ENCODE measurements at places on chromosomes 12 and 14.

DNA sequence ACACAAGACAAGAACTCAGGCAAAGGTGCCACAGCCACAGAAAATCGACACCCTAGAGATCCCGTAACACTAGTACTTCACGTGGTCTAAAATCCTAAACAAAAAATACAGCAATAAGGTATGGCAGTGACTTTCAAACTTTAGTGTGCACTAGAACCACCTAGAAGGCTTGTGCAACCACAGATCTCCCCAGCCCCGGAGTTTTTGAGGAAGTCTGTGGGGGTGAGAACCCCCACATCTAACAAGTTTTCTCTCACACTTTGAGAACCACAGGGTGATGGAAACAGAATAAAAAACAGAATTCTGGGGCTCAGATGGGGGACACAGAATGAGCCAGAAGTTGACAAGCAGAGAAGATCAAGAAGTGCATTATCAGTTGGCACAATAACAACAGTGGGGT, 254.0 kb downstream of the ANO6 start:
- no peak for DNase-seq

- no peak for DNase-seq
Measured at GRCh38 chr12:93847517-93848474, 170.6 kb downstream of the CRADD start.

- no peak for DNase-seq
Measured at GRCh38 chr14:103555559-103556337, 6.7 kb downstream of the BAG5 start.

- DNase-seq, result no peak
Measured at GRCh38 chr12:129900306-129900705, 3.5 kb downstream of the TMEM132D start.

- DNase-seq, result no peak
Measured at GRCh38 chr14:97097296-97097695, 300.1 kb downstream of the VRK1 start.

GRCh38 chr12:122072031-122072970, 6.3 kb upstream of the MLXIP start:
- DNase-seq, result peak; percentile 26

- peak; percentile 79 for DNase-seq
Measured at GRCh38 chr14:66359500-66359899, 126.7 kb upstream of the CCDC196 start.

DNA sequence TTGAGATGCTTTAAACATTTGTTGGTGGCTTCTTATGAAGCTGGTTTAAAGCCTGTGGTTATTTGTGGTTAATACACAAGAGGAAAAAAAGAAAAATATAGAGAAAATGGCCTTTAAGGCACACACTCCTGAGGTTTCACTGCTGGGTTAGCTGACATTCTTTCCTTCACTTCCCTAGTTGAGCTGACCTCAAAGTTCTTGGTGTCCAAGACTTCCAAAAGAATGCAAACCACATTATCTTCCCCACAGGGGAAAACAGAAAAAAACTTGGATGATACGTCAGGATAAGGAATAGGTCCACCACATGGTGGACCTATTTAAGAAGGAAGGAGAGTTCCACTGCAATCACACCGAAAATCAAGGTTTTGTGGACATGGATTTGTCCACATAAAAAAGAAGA, 94.3 kb downstream of the SLC25A21 start:
- no peak for DNase-seq

DNA sequence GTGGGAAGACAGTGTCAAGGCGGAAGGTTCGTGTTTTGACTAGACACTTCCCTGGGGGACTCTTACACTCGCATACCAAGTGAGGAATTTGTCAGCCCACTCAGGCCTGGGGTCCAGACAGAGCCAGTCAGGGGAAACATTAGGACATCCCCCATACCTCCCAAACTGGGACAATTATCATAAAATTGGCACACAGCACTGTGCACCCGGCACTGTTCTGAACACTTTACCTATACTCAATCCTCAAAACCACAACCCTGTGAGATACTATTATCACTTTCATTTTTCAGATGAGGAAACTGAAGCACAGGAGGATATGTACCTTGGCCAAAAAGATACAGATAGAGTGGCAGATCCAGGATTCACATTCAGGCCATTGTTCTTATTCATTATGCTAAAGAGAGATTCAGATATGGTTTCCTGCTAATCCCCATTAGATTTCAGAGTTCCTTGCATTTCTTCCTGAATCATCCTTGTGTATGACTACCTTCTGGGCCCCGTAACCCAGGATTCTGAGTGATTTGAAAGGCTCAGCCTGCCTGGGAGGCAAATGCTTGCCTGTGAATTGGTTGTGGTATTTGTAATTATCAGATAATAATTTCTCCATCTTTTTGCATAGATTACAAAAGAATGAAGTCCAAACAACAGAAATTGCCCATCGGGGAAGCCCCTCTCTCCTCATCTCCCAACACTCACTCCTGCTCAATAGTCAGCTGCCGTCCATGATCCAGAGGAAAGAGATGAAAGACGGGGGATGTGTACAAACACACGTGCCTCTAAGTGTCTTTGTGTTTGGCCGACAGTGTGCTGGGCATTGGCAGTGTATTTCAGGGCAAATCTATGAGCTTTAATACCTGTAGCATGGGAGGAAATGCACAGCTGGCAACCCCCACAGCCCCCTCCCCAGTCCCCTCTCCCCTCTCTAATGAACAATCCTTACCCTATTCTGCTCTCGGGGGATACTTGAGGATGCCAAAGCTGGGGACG, 4.6 kb downstream of the TAC3 start:
- DNase-seq, result no peak

GRCh38 chr12:20455001-20455706, 86.8 kb downstream of the PDE3A start:
- no peak for DNase-seq

DNA sequence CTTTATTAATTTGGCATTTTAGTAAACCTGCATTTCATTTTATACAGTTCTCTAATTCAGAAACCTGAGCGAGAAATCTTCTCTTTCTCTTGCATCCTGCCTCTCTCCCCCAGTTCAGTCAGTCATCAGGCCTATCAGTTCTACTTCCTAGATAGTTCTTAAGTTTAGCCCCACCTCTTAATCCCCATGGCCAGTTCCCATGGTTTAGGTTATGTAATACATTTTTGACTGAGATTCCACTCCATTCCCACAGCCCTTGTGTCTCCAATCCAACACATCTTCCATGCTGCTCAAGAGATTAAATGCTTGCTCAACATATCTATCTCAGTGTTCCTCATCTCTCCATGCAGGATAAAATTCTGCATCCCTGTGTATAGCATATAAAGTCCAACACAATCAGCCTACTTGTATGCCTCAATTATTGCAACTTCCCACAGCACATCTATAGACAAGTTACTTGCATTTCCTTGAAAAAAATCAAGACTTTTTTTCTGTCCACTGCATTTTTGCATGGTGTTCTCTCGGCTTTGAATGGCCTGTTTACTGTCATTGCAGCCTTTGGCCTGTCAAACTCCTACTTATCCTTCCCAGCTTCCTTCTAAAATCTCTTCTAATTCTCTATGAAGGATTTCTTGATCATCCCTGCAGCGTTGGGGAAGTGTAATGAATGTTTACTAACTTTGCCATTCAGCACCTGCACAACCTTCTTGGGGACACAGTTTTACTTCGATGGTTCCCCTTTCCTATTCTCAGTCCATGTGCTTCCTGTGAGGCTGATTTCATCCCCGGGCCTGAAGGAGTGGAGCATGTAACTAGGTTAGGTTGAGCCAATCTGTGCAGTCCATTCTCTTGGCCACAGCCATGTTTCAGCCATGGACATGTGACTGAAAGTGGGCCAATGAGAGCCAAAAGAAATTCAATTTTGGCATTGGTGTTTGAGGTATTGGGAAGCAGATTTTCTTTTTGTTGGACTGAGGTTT, 80.8 kb downstream of the DACT1 start:
- no peak for DNase-seq

DNA sequence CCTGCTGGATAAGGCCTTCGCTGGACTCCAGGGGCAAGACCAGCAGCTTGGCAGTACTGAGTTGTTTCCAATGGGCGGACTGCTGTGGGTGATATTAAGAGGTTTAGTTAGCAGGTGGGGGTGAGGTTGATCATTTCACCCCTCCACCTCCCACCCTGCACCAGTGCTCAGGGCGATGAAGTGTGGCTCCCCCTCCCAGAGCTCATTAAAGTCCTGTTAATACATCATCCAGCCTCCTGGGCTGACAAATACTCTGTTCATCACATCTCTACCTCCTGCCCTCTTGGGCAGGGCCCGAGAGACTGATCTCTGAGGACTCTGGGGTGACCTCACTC, 2.4 kb upstream of the FIGNL2 start:
- DNase-seq, result no peak

- DNase-seq, result no peak
Measured at GRCh38 chr12:47616440-47616839, 89.4 kb downstream of the RPAP3 start.

DNA sequence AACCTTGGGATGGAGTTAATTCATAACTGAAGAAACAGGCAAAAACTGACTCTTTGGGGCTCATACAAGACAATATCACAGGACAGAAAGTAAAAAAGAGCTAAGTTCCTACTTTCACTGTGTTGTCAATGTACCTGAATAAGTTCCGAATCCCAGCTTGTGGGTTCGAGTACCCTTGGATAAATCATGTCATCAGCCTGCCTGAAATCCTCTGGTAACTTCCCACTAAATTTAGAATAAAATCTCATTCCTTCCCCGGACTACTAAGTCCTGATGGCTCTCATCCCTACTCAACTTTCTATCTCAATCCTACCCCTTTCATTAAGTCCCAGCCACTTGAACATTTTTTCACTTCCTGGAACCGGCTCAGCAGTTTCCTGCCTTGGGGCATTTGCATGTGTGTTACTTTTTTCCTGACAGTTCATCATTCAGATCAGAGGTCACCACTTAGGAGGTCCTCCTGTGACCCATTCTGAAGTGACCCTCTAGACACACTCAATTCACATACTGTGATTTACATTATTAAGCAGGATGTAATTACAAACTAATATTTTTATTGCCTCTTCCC, 12.7 kb downstream of the ERP29 start:
- no peak for DNase-seq

DNA sequence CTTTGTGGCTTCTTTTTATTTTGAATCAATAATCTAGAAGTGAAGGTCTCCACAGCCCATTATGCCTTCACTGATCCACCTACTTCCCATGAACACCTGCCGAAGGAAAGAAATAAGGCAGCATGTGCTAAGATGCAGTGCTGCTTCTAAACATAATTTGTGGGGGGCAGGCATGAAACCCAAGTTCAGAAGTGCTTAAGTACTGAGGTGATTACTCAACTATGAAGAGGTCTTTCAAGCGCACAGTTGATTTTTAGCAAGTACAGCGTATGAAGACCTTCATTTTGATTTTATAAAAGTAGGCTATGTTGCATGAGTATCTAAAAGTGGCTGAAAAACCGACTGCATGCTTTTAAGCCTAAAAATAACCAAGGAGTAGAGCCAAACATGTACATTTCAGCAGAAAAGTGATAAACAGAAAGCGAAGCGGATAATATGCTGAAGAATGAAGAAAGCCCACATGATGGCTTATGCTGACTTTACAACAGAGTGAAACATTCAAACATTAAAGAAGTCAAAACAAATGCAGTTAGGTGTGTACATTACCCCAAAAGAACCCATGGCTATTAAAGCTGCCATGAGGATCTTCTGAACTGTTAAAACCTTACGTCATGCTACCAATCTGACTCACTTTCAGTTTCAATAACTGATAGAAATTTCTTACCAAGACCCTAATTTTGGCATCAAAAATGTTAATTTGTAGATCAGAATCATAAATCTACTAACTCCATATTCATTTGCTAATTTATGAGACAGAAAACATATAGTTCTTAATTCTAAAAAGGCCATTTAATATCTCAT, 29.3 kb downstream of the KICS2 start:
- no peak for DNase-seq

DNA sequence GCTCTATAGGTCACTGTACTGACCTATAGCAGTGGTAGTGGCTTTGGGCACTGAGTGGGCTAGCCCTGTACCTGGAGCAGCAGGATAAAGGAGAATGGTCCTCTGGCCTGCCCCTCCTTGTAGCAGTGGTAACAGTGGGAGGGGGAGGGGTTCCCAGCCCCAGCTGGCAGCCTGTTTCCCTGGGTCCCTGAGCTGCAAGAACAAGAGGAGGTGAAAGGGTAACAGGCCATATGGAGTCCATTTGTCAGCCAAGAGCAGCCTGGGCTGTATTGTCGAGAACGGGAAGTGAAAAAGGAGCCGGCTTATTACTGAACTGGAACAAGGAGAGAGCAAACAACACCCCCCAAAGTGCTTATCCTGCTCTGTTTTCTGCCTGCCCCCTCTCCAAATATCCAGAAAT, 73.8 kb upstream of the SRSF5 start:
- peak; percentile 34 for DNase-seq

- DNase-seq, result no peak
Measured at GRCh38 chr12:31272607-31273225, 53.2 kb downstream of the SINHCAF start.

DNA sequence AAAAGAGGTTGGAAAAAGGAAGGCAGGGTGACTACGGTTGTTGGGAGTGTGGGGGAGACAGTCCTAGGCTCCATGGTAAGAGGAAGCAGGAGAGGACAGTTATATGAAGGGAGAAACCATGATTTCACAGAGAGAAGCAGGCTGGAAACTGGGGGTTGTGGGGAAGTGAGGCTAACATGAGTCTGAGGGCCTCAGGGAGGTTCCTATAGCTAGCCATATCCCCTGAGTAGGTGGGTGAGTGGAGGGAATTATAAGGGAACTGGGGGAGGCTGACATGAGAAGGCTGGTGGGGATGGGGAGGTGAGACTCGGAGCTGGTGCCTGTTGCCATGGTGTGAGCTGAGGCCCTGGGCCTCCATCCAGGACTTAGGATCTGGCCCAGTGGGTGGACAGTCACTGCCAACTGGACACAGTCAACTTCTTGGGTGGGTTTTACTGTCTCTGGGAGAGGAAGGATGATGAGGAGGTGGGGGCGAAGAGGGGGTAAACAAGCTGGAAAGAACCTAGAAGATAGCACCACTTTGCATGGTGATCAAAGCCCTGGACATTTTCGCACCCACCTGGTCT, 1.4 kb downstream of the RNASE13 start:
- DNase-seq, result no peak

- DNase-seq, result no peak
Measured at GRCh38 chr14:101290611-101291010, 270.7 kb upstream of the DIO3 start.

- peak; percentile 86 for DNase-seq
Measured at GRCh38 chr12:116703214-116703795, 34.6 kb downstream of the SPRING1 start.

DNA sequence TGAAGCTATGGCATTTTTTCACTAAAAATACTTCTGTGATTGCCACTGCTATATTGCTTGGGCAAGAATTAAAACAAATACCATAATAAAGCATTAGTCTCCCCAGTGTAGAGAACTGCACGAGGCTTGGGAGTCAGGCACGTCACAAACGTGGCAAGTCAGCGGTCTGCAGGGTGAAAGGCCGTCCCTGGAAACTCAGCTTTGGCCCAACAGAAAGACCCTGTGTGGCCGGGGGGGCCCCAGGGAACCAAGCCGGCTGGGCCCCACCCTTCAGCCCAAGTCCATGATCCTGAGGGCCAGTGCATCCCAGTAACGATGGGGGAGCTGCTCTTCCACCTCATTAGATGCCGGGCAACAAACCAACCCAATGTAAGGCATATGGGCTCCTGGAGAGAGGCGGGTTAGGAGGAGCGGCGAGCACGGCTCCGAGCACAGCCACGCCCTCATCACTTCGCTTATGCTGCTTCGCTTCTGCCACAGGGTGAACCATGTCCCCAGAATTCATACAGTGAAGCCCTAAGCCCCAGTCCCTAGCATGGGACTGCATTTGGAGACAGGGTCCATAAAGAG, 50.9 kb upstream of the GPR68 start:
- DNase-seq, result no peak

- DNase-seq, result no peak
Measured at GRCh38 chr12:25100194-25101091, 94.5 kb downstream of the DNAI7 start.

GRCh38 chr14:87971010-87971409, 22.0 kb downstream of the GALC start:
- DNase-seq, result no peak

Measured in neural progenitor cell (in vitro differentiated cells).